ENCODE measurements at places on chromosomes 7 and 10. TPM values are rescaled to one million over a fixed set of nuclear protein-coding genes. Genes with fewer than 3 reads are reported as not detected.

DNA sequence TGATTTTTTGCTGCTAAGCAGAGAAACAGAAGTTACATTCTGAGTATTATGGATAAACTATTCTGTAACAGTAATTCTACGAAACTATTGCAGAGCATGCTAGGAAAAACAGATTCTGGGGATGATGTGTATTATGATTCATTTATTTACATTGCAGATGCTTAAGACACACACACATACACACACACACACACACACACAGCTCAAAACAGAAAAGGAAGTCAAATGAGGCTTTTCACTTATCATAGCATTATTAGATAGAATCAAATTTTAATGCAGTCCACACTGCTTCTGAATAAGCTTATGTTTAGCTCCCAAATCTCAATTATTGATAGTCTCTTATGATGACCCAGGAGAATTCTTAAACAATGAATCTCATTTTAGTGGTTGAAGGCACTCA lies 307.2 kb downstream of the HGF start:
- no peak for DNase-seq

The SUGCT gene
- total RNA-seq, result 2.2 TPM

The SEMA3E gene
- 1.0 TPM for total RNA-seq

The PVRIG gene
- total RNA-seq, result not detected

The SRRM3 gene
- 6.9 TPM for total RNA-seq

- no peak for DNase-seq
These were observed at the start of gene SAMD9 for GRCh38 chr7:93117852-93118530. Gene SAMD9 (minus strand): TSS chr7:93117979. CDS start chr7:93106097, 11,882 bp downstream.

The ASAH2 gene
- total RNA-seq, result 4.4 TPM

GRCh38 chr10:70598857-70599295 lies 3.7 kb downstream of the PRF1 start:
- DNase-seq, result no peak

DNA sequence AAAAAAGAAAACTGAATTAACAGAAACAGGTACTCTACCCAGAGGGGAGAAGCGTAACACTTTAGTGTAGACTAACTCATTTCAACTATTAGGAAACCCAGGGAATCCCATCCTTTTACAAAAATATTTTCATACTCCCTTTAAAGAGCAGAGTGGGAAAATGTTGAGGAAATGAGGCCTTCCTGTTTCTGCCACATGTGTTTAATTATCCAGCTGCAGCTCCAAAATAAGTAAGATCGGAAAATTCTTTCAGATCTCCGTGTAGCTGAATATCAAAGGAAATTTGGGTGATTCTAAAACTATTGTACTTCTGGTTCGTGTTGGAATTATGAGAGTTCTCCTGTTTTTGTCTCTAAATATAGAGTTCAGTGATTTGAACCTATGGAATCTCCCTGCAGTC lies 58.0 kb upstream of the CAV2 start:
- DNase-seq, result no peak

The GNAT3 gene
- total RNA-seq, result not detected

The PRLHR gene
- total RNA-seq, result not detected

The CYP3A7 gene
- total RNA-seq, result not detected

The SSC4D gene
- not detected for total RNA-seq

- no peak for DNase-seq
These were observed 26.6 kb downstream of the SEMA3D start for GRCh38 chr7:85160223-85160622.

DNA sequence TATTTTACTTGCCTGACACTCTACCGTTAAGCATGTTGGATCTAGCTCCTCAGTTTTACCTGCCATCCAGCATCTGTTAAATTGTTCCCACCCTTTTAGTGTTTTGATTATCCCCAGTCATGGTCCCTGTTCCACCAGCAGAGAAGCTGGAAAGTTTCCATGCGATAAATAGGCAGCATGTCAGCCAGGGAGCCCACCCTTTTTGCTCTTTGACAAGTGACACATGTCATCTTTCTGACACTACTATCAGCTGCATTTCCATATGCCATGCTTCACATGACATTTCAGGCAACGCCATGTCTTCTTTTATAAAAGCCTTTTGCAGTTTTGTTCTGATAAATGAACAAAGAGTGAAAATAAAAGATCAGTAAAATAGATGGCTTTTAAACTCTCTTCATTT lies 310.8 kb downstream of the MAGI2 start:
- no peak for DNase-seq

- peak; percentile 26 for DNase-seq
These were observed 57.7 kb downstream of the DNAJB6 start for GRCh38 chr7:157394246-157395191.

GRCh38 chr10:784403-785088 lies 95.1 kb upstream of the DIP2C start:
- DNase-seq, result peak; percentile 83

GRCh38 chr7:47181746-47182361 lies 400.1 kb downstream of the TNS3 start:
- no peak for DNase-seq

DNA sequence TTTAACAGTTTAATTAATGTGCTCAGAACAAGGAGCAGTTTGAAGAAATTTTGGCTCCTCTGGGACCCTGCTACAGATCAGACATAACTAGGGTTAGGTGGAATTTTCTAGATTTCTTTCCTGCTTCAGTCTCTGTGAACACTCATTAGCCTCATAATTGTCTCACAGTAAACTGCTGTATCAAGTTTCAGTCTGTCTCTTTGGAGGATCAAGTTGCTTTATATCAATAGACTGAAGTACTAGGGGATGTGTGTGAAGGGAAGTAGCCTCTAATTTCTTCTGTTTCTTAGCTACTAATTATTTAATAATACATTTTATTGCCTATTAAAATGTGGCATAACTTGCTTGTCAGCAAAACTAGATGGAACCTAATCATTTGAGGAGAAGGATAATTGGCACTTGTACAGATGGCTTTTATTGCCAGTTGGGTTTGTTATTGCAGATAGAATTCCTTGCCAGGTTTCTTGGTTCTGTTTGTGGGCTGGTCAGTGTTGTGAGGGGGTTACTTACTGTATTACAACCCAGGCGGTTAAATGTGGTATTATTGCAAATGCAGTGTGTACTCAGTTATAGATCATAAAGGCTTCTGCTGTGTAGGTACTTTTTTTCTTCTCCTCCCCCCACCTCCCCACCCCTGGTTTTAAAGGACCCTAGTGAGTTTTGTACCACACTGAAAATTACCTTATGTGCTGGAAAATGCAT lies 758.0 kb downstream of the AUTS2 start:
- no peak for DNase-seq

DNA sequence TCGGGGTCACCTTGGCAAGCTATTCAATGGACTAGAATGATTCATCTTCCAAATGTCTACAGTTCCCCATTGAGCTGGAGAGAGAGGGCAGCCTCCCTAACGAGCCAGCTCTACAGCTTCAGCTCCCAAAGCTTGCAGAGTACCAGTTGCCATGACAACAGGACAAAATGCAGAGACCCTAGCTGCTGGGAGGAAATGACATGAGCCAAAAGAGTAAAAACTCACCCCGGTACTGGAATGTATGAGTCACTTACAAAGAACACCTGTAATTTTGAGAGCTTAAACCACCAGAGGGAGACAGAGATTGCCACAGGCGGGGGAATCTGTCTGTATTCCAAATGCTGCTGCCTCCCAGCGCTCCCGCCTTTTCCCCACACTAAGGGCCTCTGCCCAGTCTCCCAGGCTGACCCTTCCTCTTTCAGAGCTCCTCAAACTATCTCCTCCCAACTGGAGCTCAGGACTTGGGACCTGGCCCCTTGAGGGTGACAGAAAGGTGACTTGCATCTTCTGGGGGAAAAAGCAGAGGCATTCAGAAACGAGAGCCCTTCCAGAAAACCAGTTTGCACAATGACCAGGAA lies 95.5 kb downstream of the CUL2 start:
- no peak for DNase-seq

- no peak for DNase-seq
These were observed 86.2 kb downstream of the APBB1IP start for GRCh38 chr10:26524161-26524896.

DNA sequence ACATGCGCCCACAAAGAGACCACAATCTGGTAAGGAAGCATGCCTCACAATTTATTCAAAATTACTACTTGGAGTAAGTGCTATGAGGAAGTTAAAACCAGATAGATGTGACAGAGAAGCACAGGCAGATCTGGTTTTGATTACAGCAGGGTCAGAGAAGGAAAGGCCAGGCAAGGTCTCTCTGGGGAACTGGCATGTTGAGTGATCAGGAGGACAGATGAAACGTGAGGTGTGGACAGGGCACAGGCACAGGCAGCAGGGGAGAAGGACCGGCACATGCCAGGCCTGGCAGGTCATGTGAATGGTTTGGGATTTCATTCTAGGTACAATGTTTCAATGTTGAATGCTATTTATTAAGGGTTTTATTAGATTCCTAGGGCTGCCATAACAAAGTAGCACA lies 51.6 kb downstream of the GPAM start:
- no peak for DNase-seq

- DNase-seq, result no peak
These were observed 172.3 kb downstream of the C1GALT1 start for GRCh38 chr7:7354674-7355073.

GRCh38 chr7:17130281-17131059 lies 168.0 kb upstream of the AHR start:
- DNase-seq, result no peak

- DNase-seq, result no peak
These were observed 6.3 kb upstream of the HBP1 start for GRCh38 chr7:107162475-107162874.

The SVIL gene
- total RNA-seq, result 64.8 TPM

The SOSTDC1 gene
- 40.5 TPM for total RNA-seq
